ENCODE measurements at places on chromosomes 11 and 22. TPM values are rescaled to one million over a fixed set of nuclear protein-coding genes. Genes with fewer than 3 reads are reported as not detected.

DNA sequence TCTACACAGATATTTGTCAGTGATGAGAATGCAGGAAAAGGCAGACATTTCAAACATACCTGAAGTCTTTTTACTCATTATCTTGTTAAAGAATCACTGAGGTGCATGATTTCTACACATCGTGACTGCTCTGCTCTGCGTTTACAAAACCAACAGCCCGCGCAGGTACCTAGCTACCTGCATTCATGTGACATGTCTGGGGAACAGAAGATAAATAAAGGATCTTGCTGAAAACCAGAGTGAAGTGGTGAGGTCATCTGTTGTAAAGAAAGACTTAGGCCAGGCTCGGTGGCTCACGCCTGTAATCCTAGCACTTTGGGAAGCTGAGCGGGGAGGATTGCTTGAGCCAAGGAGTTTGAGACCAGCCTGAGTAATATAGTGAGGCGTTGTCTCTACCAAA lies 15.7 kb downstream of the ASPHD2 start:
- no peaks in the 10 kb centered on the region for H3K36me3 ChIP-seq
- H3K4me3 ChIP-seq: no peak overlapping the region
- no peaks in the 10 kb centered on the region for H3K4me1 ChIP-seq

DNA sequence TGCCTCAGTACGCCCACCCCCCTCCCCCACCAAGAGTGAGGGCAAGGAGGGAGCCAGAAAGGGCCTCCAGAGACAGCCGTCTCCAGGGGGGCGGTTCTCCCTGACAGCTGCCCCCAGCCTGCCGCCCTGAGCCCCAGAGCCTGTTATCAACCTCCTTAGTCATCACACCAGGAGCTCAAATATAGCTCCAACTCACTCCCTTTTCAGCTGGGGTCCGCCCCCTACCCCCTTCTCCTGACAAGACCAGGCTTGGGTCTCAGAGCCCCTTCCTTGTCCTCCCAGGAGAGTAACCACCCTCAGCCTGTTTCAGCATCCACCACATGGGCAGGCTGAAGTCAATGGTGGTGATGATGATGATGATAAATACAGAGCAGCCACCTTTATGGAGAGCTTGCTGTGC lies 2.5 kb upstream of the INPP5J start:
- DNase-seq: no peak
- H3K27me3 ChIP-seq: no peaks in the 10 kb centered on the region
- no peak overlapping the region for H3K27ac ChIP-seq
- H3K4me3 ChIP-seq: no peak overlapping the region
- no peaks in the 10 kb centered on the region for H3K36me3 ChIP-seq
- peaks cover 34% of the 10 kb centered on the region for H3K4me1 ChIP-seq

- no peaks in the 10 kb centered on the region for H3K27me3 ChIP-seq
- peak; percentile 89 for DNase-seq
- H3K36me3 ChIP-seq: peaks cover 3% of the 10 kb centered on the region
- H3K4me1 ChIP-seq: peaks cover 54% of the 10 kb centered on the region
- peak within 1 kb of the TSS; percentile 68 for H3K27ac ChIP-seq
Observed at GRCh38 chr22:37639070-37639760, at the start of gene SH3BP1. Gene SH3BP1, plus strand, starts transcription at chr22:37639669. Its CDS starts 119 bp downstream, at chr22:37639788.

DNA sequence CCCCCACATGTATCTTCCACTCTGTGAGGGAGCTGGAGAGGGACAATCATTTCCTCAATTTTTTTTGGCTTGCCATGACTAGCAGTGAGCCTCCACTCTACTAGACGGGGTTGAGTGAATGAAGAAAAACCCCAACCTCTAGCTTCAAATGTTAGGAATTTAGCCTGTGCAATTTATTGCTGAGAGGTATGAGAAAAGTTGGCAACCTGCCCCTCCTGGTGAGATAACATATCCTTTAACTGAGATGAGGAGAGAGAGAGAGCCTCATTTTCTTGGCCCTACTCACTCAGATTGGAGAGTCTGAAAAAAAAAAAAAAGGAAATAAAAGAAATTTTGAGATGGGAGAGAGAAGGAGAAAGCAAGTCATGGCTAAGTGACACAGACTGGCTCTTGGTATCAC lies 218.2 kb upstream of the CARD18 start:
- H3K27me3 ChIP-seq: no peaks in the 10 kb centered on the region
- no peak for DNase-seq
- no peaks in the 10 kb centered on the region for H3K4me1 ChIP-seq

Gene SERPIND1
- not detected for polyA plus RNA-seq

GRCh38 chr22:20624161-20624616 lies 116.8 kb downstream of the MED15 start:
- H3K27ac ChIP-seq: no peak overlapping the region
- no peaks in the 10 kb centered on the region for H3K4me1 ChIP-seq
- H3K27me3 ChIP-seq: peaks cover 7% of the 10 kb centered on the region
- DNase-seq: no peak
- no peaks in the 10 kb centered on the region for H3K36me3 ChIP-seq

GRCh38 chr22:19621373-19622060 lies 92.8 kb upstream of the SEPTIN5 start:
- H3K27ac ChIP-seq: no peak overlapping the region
- H3K27me3 ChIP-seq: no peaks in the 10 kb centered on the region
- DNase-seq: no peak

GRCh38 chr11:47185305-47186075 lies 744 bp downstream of the PACSIN3 start:
- H3K4me3 ChIP-seq: peak overlapping the region; percentile 69
- DNase-seq: peak; percentile 63
- no peak overlapping the region for H3K27ac ChIP-seq
- H3K36me3 ChIP-seq: no peaks in the 10 kb centered on the region
- peaks cover 11% of the 10 kb centered on the region for H3K4me1 ChIP-seq

Gene SYT8
- polyA plus RNA-seq: not detected

DNA sequence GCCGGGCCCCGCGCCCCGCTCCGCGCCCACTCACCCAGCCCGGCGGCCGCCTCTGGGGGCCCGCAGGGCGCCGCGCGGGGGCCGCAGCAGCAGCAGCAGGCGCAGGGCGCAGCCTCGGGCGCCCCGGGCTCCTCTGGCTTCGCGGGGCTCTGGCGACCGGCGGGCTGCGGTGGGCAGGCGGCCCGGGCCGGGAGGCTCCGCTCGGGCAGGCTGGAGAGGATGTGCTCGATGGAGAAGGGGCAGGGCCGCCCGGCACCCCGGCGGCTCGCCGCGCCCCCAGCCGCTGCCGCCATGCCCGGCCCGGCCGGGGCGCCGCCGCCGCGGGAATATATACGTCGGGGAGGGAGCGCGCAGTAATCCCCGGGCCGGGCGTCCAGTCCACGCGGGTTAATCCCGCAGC lies at the start of gene GSC2:
Gene GSC2, minus strand, starts transcription at position 302 of the 400 bp plus-strand sequence. Its CDS starts 9 bp downstream, at position 293.
- no peaks in the 10 kb centered on the region for H3K4me1 ChIP-seq
- H3K27ac ChIP-seq: no peak within 1 kb of the TSS
- H3K27me3 ChIP-seq: peaks cover 61% of the 10 kb centered on the region

Gene LGALS12
- polyA plus RNA-seq: not detected

GRCh38 chr11:92870196-92870832 lies 99.1 kb upstream of the MTNR1B start:
- DNase-seq: no peak
- H3K36me3 ChIP-seq: no peaks in the 10 kb centered on the region
- H3K4me1 ChIP-seq: no peaks in the 10 kb centered on the region

GRCh38 chr11:107953446-107953845 lies 25.2 kb downstream of the RAB39A start:
- H3K27me3 ChIP-seq: no peaks in the 10 kb centered on the region
- no peak overlapping the region for H3K27ac ChIP-seq
- no peak for DNase-seq

Gene OVOL1
- polyA plus RNA-seq: not detected

Gene DTX4
- polyA plus RNA-seq: 0.02 TPM

DNA sequence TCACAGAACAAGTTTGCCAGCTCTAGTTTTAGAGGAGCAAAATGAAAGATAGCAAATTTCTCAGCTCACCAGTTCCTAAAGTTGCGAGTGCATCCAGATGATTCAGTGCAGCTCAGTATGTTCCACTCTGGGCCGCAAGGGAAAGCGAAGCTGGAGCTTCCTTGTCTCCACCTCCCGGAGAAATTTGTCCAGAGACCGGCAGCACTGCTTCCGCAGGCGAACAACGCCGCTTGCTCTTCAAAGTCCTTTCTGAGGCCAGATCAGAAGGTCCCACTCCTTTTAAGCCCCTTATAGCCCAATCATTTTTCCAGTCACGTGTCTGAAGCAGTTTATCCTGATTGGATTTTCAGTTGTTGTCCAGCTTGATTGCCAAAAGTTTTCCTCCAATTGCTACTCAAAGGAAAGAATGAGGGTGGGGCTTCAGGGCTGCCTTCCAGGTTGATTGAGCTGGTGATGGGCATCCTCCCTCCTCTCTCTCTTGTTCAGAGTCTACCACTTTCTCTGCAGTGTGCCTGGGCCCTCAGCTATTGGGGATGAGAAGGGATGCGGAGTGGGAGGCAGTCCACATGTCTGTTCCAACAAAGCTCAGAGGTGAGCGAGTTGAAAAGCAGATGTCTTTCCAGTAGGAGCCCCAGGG lies at the start of gene ZNF280A:
Gene ZNF280A, minus strand, starts transcription at position 251 of the 637 bp plus-strand sequence. CDS start 4,640 bp downstream, outside the sequence.
- H3K36me3 ChIP-seq: no peaks in the 10 kb centered on the region
- H3K4me1 ChIP-seq: no peaks in the 10 kb centered on the region
- H3K27ac ChIP-seq: no peak within 1 kb of the TSS
- DNase-seq: no peak

Gene PNPLA5
- not detected for polyA plus RNA-seq

DNA sequence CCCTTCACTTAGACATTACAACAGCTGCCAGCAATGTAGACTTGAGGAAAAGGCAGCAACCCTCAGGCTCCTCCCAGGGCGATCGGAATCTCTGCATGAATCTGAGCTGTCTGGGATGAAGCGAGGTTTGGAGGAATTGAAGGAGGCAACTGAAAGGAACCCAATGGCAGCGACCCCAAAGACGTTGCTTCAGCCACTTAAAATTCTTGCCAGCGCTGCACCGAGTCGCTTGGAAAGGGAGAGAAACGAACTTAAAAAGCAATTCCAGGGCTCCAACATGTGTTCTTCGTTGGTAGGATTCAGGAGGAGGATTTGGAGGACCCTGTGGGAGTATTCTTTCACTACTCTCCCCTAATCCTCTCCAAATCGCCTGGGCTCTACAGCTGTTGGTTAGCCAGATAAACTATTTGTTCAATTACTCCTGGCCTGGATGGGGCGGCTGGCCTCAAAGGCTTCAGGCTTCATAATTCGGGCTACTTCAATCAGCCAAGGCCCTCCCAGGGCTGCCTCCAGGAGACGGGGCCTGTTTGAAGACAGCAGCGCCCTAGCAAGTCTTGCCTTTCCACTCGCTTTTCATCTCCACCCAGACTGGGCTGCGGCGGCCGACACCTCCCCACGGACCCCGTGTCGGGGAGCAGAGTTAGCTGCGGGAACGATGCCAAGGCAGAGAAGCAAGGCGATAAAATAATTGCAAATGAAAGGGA lies 72.4 kb upstream of the TMEM45B start:
- no peaks in the 10 kb centered on the region for H3K36me3 ChIP-seq
- no peak overlapping the region for H3K4me3 ChIP-seq
- no peaks in the 10 kb centered on the region for H3K4me1 ChIP-seq
- DNase-seq: peak; percentile 27
- H3K27me3 ChIP-seq: peaks cover 12% of the 10 kb centered on the region

All from SK-N-SH (cell line).